ENCODE measurements at places on chromosomes 1 and 21.

- no peak for DNase-seq
Observed at GRCh38 chr1:13583595-13583965, at the start of gene PDPN. PDPN (plus strand) TSS chr1:13583832; CDS start chr1:13584034, 202 bp downstream.

GRCh38 chr1:18463984-18464664 lies 16.6 kb upstream of the KLHDC7A start:
- DNase-seq: no peak

DNA sequence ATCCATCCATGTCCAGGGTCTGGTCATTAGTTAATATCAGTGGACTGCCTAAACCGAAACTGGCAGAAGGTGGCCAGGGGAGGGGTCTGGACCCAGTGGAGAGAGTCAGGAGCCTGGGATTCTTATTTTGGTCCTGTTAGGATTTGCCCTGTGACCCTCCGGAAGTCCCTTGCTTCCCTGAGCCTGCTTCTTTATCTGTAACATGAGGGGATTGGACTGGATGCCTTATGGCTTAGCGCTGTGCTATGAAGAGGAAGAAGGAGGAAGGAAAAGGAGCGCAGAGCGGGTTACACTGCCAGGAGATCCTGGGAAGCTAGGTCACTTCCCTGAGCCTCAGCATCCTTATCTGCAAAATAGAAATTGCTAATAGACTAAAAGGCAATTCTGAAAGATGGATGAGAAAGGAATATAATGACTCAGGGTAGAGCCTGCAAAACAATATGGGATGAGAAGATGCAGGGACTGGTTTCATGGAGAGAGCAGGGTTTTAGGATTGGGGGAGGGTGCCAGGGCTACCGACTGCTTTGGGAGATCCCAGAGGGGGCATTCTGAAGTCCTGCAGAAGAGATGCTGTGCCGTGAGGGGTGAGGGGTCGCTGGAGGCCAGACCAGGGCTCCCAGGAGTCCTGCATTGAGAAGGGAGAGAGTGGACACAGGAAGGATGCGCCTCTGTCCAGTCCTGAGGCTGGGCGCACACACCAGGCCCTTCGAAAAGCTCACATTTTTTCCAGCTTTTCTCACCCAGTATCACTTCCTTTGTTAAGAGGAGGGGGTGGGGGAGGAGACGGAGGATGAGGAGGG lies 460 bp upstream of the ADORA1 start:
- no peak for DNase-seq

GRCh38 chr21:44935533-44935927 lies 4.3 kb upstream of the SLX9 start:
- DNase-seq: no peak

GRCh38 chr1:155261493-155261851 lies 688 bp downstream of the SCAMP3 start:
- no peak for DNase-seq

DNA sequence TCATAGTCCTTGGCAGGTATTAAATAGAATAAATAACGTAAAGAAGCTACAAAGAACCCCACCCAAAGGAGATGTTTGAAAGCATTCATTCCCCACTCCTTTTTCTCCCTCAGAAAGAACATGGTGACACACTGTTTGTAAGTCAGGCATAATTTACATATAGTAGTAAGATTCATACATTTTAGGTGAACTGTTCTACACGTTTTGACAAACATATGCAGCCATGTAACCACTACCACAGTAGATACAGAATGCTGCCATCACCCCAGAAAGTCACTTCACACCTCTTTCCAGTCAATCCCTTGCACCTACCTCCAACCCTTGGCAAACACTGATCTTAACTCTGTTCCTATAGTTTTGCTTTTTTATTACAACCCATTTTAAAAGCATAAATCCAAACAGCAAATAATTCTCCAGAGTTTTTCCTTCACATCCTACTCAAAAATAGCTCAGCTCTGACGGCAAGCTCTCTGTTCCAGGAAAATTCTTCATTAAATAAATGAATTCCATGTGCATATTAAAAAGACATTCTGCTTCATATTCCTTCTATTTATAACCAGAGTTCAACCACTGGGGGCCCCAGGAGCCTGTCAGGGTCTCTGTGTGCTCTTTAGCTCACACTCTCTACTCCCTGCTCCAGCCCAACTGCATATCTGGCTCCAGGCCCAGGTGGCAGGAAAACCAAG lies 258.8 kb downstream of the PLPP3 start:
- no peak for DNase-seq

GRCh38 chr1:244094880-244095528 lies 43.9 kb downstream of the ZBTB18 start:
- DNase-seq: no peak

- DNase-seq: no peak
Observed at GRCh38 chr1:51190961-51191360, 45.1 kb upstream of the RNF11 start.

DNA sequence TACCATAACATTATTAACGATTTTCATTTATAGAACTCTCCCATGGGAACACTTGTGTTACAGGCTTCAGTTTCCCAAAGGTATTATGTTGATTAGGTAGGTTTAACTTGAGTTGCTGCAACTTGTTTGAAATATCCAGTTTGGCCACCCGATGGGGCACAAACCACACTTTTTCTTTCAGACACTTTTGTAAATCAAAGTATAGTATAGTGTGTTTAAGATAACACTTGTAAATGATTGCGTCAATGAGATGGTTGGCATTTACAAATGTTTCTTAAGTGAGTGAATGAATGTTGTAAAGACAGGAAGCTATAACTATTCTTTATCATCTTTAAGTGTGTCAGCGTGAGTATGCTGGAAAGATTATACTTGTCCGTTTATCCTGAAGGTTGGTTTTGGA lies 4.3 kb downstream of the XPR1 start:
- no peak for DNase-seq

- no peak for DNase-seq
Observed at GRCh38 chr1:58574816-58575215, 2.2 kb downstream of the TACSTD2 start.

GRCh38 chr1:81237473-81238089 lies 563.2 kb upstream of the ADGRL2 start:
- DNase-seq: no peak

GRCh38 chr1:119978018-119978505 lies 81.7 kb upstream of the ADAM30 start:
- no peak for DNase-seq

GRCh38 chr21:20570824-20571232 lies 427.4 kb upstream of the NCAM2 start:
- DNase-seq: no peak

DNA sequence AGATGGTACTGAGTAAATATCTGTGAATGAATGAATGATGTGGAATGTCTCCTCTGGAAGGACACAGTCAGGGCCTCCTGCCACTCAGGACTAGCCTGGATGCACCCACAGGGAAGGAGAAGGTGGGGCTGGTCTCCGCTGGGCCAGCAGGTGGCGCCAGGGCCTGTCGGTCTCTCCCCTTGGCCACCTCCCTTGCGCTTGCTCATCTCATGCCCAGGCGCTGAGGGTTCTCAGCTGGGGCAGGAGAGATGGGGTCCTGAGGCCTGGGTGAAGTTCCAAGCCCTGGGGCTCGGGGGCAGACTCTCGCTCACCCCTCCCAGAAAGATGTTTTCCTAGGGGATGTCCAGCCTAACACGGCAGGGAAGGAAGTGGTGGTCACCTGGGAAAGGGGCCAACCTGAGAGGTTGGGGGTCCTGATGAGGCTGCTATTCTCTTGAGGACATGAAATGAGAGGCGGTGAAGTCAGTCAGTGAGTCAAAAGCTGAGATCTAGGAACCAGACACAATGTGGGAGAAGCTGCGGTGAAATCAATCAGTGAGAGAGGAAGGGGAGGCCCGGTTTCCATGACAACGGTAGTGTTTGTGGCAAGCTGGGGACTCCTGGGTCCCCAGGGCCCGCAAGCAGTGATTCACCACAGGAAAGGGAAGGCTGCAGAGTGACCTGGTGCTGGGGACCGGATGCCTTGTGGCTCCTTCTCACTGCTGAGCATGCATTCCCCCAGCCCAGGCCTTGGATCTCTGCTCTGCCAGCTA lies 14.6 kb upstream of the MEX3A start:
- peak; percentile 82 for DNase-seq

- DNase-seq: no peak
Observed at GRCh38 chr1:218813237-218813636, 360.4 kb upstream of the LYPLAL1 start.

- DNase-seq: no peak
Observed at GRCh38 chr1:27153549-27153886, 1.4 kb downstream of the SLC9A1 start.

DNA sequence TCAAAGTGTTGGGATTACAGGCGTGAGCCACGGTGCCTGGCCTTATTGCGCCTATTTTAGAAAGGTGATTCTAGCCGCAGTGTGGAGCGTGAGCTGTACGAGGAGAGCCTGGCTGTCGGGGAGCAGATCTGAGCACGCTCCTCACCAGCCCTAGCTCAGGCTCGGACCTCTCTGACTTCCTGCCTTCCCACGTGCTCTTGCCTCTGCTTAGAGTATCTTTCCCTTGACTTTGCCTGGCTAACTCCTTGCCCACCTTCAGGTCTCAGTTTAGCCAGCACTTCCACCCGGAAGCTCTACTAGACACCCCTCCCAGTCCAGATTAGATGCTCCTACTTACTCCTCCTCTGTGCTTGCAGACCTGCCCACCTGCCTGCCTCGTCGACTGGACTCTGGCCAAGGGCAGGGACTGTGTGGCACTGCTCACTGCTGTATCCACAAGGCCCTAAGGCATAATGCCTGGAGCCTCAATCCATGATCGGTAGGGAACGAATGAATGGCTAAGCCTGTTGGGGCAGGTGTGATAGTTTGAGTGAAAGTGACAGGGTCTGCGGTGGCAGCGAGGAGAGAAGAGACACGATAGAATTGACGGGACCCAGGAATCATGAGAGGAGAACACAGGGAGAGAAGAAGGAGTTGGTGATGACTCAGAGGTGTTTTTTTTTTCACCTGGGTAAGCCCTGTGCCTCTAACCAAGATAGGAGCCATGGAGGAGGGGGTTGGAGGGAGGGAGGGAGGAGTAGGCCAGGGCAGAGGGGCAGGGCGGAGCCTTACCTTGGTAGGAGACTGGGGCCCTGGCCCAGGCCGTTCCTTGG lies 28.1 kb upstream of the WASF2 start:
- no peak for DNase-seq

DNA sequence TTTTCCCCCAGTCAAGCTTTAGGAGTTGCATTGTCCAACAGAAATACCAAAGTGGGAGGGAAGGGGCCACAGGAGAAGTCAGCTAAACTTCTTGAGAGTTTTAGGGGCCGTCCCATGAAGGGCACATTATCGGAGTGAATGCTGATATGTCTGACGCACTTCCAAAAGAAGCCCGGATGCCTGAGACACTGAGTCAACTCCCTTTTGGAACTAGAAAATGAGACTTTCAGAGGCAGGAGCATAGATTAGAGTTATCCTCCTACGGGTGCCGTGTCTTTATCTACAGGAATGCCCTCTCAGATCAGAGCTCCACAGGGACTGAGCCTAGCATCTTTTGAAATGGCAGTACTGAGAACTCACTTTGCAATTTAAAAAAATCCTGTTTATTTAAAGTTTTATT lies 13.1 kb downstream of the ACTN2 start:
- DNase-seq: no peak

DNA sequence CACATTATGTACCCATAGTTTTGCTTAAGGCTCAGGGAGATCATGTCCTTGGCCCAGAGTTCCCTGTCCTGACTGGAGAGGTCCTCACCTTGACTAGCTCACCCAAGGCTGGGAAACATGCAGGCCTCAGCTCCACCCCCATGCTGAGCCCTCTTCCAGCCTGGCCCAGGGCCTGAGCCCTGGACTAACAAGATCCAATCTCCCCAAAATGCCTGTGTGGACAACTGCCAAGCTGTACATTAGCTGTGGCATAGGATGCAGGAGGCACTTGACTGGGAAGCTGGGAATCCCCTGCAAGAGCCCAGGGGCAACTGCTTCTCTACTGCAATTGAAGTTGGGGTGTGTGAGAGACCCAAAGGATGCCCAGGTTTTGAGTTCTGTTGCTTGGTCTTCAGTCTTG lies 2.1 kb downstream of the LINGO4 start:
- no peak for DNase-seq
